ENCODE measurements at places on chromosomes 1 and 21.
A peak's percentile ranks its signal among the peaks of the same experiment; 100 is the strongest.

- DNase-seq: no peak
Measured at GRCh38 chr1:15218287-15219279, 28.4 kb upstream of the FHAD1 start.

GRCh38 chr1:221891708-221892107 is 149.8 kb upstream of the DUSP10 start:
- DNase-seq: no peak

DNA sequence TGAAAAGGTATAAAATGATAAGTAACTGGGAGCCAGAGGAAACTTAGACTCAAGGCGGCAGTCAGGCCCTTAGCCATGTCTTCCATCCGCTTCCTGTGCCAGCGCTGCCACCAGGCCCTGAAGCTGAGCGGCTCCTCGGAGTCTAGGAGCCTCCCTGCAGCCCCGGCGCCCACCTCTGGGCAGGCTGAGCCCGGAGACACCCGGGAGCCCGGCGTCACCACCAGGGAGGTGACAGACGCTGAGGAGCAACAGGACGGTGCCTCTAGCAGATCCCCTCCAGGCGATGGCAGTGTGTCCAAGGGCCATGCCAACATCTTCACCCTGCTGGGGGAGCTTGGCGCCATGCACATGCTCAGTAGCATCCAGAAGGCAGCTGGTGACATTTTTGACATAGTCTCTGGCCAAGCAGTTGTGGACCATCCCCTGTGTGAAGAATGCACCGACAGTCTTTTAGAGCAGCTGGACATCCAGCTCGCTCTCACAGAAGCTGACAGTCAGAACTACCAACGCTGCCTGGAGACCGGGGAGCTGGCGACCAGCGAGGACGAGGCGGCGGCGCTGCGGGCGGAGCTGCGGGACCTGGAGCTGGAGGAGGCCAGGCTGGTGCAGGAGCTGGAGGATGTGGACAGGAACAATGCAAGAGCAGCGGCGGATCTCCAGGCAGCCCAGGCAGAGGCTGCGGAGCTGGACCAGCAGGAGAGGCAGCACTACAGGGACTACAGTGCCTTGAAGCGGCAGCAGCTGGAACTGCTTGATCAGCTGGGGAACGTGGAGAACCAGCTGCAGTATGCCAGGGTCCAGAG is at the start of gene BECN2:
TSS of gene BECN2 (plus strand) at position 76 of the 803 bp plus-strand sequence. CDS start at position 76, 0 bp downstream.
- DNase-seq: no peak

DNA sequence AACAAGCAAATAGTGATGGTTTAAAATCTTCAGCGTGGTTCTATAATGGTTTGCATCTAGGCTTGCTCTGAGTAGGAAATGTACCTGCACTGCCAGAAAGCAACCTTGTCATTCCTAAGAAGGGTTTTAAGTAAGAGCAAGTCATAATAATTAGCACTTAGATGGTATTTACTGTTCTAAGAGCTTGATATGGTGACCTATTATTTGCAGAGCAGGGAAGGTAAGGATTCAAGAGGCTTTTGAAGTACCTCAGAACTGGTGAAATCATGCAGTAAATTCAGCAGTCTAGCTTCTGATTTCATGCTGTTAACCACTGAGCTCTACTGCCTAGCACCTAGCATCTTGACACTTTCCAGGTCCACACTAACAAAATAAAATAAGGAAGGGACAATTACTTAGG is 23.7 kb downstream of the ATP1A1 start:
- no peak for DNase-seq

DNA sequence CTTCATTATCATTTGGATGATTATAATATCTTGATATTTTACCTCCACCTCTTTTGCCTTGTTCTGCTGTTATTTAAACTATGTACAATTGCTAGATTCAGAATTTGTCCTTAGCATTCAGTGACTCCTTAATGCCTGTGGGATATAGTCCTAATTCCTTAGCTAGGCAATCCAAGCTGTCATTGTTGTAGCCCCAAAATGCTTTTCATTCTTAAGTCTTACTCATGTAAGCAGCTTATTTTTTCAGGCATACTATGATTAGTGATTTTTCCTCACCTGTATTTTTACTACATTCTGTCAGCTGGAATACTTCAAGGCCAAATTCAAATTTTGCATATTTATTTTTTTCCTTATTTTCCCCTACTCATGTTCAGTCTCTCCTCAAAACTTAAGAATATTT is 13.4 kb downstream of the PKN2 start:
- no peak for DNase-seq

- DNase-seq: peak; percentile 37
Measured at GRCh38 chr1:155062151-155062686, 1.3 kb upstream of the EFNA4 start.

DNA sequence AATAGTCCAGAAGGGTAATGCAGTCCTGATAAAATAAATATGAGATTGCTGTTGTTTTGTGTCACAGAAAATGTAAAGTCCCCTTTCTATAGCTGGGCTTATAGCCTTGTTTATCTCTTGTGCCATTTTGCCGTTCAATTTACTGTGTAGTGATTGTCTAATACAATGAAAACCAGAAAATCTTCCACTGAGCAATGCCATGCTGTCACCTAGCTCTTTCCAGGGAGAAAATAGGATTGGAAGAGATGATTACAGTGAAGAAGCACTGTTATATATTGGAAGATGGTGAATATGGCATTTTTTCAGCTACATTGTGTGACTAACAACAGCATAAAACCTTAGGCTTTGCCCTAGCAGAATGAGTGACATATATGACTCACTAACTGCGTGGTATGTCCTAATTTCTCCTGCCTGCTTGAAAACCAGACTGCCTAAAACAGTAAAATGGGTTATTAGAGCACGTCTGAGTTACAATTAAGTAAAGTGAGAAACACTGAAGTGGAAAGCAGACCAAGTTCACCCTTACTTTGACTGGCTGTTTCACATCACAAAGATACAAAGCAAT is 332.4 kb upstream of the ZP4 start:
- no peak for DNase-seq

DNA sequence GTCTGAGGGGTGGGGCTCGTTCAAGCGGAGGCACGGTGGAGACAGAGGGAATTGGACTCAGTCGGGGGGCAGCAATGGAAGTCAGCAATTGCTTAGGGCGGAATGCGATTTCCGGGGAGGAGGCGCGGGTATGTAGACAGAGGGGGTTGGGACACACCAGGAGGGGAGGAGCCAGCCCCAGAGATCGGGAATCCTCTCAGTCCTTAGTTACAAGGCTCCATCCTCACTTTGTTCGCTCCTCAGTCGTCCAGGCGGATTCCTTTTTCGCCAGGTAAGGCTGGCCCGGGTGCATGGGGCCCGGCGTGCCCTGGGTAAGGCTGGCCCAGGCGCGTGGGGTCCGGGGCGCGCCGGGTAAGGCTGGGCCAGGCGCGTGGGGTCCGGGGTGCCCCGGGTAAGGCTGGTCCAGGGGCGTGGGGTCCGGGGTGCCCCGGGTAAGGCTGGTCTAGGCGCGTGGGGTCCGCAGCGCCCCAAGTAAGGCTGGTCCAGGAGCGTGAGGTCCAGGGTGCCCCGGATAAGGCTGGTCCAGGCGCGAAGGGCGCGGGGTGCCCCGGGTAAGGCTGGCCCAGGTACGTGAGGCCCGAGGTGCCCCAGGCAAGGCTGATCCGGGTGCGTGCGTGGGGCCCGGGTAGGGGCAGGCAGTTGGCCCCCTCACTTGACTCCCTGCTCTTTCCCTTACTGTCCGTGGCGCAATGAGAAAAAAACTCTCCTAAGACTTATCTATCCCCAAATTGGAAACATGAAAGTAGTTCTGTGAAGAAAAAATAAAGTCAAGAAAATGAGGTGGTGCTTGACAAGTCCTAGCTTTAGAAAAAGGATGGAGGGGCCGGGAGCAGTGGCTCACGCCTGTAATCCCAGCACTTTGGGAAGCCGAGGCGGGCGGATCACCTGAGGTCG is at the start of gene L1TD1:
TSS of gene L1TD1 (plus strand) at position 199 of the 894 bp plus-strand sequence. CDS start 11,780 bp downstream, outside the sequence.
- DNase-seq: peak; percentile 15

- no peak for DNase-seq
Measured at GRCh38 chr1:244318512-244318911, 133.2 kb downstream of the ADSS2 start.

DNA sequence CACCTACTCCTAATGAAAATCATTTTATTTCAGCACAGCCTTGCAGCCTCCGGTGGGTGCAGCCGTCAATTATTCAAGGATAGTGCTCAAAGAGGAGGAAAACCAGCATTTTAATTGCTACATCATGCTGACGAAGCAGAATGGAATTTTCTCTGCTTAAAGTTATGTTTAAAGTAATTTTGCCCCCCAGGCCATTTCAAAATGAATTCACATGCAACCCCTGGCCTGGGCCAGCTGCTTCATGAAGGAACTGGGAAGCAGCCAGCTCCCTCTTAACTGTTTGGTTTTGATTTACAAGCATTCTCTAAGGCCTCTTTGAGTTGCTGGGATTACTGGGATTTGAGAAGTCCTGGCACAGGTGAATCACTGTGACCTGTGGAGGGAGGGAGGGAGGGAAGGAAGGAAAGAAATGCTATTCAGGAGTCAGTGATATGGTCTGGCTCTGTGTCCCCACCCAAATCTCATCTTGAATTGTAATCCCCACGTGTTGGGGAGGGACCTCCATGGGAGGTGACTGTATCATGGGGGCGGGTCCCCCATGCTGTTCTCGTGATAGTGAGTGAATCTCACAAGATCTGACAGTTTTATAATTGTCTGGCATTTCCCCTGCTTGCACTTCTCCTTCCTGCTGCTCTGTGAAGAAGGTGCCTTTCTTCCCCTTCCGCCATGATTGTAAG is 66.0 kb downstream of the PGBD5 start:
- no peak for DNase-seq

DNA sequence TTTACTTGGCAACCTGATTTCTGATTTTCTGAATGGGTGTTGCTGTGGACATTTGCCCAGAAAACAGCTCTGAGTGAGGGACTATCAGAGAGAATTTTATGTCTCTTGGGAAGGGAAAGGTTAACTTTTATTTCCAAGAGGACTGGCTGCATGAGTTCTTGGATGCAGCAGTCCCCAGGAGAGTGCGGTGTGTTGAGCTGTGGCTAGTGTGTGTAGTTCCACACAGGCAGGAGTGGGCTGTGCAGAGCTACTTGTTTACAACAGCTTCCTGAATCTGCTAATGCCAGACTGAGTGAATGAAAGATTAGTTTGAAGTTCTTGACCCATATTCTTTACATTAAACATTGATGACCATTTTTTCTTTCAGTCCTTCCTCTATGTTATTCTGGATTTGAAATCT is 41.0 kb upstream of the APOBEC4 start:
- DNase-seq: no peak

DNA sequence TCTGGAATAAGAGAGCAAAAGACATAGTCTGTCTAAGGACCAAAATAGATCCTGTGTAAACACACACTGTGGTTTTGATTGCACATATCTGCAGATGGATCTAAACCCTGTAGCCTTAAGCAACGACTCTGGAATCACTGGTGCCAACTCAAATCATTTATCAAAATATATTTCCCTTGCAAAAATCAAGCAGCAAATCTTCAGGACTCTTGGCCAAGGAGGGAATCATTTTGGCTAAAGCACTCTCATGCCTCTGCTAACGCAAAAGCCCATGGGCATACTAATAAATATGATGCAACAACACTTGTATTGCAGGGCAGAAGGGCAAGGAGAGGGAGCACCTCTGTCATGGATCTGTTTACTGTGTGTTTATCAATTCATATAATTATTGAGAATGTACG is 155.4 kb upstream of the DUSP10 start:
- no peak for DNase-seq

DNA sequence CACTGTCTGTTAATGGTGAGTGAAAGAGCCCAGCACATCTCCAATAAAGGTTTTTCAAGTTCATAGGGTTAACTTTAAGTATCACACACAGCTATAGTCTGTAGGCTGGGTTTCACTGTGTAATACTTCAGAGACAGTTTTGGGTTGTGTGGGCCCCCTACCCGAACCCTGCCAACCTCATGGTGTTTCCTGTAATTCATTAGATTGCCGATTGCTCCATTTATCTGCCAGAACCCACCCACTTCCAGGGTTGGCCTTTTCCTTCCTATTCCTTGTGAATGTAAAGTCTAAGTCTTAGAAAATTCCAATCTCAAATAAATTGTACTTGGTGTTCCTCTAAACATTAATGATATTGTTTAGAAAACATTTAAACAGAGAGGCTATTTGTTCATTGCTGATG is 43.6 kb downstream of the CTTNBP2NL start:
- no peak for DNase-seq

DNA sequence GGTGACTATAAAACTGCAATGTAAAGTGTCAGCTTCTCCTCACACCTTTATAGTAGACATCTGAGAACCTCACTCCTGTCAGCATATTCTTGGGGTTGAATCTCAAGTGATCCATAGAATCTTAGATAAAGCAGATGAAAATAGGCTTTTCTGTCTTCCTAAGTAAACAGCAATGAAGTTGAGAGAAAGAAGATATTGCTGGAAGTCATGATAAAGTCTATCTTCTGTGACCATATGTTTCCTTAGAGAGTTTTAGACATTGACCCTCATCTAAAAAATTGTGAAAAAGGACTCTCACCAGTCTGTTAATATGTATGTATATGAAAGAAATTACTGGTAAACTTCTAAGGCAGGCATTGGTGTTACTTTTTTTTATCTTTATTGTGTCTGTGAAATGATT is 66.8 kb downstream of the LIPI start:
- DNase-seq: no peak

- DNase-seq: no peak
Measured at GRCh38 chr1:100265562-100265930, 470 bp upstream of the RTCA start.

GRCh38 chr1:60413091-60413490 is 339.5 kb upstream of the C1orf87 start:
- DNase-seq: no peak

DNA sequence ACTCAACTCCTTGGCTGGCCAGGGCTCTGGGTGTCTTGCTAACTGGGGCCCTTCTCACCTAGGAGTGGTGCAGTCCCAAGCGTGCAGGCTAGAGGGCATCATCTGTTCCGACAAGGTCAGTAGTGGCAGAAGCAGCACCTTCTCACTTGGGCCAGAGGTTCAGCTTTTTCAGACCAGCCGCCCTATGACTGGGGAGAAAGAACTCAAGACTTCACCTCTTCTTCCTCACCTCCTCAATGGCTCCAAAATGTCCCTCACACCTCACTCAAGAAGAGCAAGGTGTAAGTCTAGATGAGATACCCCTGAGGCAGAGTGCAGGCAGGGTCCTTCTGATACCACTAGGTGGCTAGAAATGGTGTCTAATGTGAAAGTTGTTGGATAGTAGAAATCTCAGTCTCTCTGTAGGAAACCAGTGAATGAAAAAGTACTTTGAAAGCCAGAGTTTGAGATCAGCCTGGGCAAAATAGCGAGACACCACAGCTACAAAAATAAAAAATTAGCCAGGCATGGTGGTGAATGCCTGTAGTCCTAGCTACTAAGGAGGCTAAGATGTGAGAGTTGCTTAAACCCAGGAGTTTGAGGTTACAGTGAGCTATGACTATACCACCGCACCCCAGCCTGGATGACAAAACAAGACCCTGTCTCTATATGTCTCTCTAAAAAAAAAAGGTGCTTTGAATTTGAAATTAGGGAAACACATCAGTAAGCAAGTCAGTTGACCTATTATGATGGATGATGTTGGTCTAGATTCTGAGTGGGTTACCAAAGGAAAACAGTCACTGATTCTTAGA is 8.6 kb upstream of the IL20 start:
- DNase-seq: peak; percentile 40

Data from activated T-cell treated with anti-CD3 and anti-CD28 coated beads, Interleukin-2, amount 50 U/mL, for 48 hours (primary cell).